Hepatic stellate cell (primary cell): ENCODE measurements at places on chromosomes 6 and 20.

DNA sequence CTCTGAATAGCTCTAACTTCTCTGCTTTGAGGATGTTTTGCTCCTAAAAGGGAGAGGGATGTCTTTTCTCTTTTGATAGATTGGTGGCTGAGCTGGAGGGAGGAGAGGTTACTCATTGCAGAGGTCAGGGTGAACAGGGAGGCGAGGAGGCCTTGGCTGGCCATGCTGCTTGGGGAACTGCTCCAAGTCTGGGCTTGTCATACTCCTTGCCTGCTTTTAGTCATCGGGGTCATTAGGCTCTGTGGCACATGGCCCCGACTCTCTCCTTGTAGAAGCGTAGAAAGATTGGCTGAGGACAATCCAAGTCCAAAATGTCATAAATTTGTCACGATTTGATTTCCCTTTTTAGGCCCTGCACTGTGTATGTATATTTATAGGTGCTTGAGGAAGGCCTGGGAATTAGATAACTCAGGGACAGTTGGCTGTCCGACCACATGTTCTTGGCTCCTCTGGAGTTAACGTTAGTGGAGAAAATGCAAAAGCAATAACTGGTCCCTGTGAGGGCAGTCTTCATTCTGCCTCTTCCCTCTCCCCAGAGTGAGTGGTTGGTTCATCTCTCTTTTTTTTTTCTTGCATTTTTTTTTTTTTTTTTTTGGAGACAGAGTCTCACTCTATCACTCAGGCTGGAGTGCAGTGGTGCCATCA is 160.1 kb downstream of the SCP2D1 start:
- no peak for DNase-seq

GRCh38 chr6:31308050-31308844 is 36.4 kb upstream of the HLA-C start:
- no peak for DNase-seq

DNA sequence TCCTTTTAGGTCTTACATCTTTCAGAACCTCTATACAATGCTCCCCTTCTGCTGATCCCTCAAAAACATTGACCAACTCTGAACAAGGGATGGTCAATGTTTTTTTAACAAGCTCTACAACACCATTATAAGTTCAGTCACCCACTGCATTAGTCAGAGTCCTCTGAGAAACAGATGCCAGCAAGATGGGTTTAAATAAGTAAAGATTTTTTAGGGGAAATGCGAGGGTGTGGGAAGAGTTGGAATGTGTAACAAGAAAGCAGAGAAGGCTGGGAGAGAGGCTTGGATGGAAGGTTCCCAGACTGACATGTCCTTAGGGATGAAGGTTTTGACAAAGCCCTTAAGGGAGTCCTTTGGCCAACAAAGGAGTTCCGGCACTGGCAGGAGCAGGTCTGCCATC is 478.3 kb downstream of the FRK start:
- DNase-seq: no peak

DNA sequence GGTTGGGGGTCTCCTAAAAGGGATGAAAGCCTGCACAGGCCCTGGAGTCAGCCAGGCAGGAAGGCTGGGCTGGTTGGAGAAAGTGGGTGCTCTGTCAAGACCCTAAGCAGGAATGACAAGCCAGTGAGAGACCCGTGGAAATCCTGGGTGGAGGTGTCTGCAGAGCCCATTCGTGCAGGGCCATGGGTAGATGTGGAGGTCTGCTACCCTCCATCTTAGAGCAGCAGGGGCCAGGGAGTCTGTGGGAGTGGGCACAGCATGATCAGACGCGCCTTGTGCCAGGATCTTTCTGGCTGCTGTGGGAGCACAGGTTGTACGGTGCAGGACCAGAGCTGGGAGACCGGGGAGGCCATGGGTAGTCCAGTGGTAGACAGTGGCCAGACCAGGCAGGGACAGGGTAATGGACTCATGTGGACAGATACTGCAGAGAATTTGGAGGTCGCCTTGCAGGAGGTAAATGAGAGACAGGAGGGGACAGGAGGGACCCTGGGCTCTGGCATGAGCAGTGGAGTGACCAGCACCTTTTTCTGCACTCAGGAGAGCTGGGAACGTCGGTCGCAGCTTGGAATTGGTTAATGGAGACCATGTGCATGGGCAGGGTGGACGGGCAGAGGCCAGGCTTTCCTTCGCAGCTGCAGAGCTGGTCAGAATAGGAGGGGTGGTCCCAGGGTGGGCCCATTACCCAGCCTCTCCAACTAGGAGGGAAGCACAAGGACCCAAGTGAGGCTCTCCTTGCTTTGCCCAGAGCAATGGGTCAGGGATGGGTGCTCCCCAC is 203.5 kb upstream of the PMEPA1 start:
- DNase-seq: no peak

- DNase-seq: no peak
These were observed 531.8 kb upstream of the EYS start for GRCh38 chr6:66238851-66239250.
